ENCODE measurements at places on chromosomes 5 and 9.

GRCh38 chr5:38121420-38121819 is 136.9 kb upstream of the EGFLAM start:
- DNase-seq = no peak

- no peak for DNase-seq
Measured at GRCh38 chr5:77413049-77413448, 79.1 kb downstream of the WDR41 start.

- DNase-seq = no peak
Measured at GRCh38 chr5:82670692-82671091, 392.5 kb upstream of the RPS23 start.

GRCh38 chr5:102781359-102781758 is 26.3 kb downstream of the PAM start:
- DNase-seq = no peak

- no peak for DNase-seq
Measured at GRCh38 chr5:2892466-2893000, 141.1 kb upstream of the IRX2 start.
